ENCODE measurements at places on chromosomes 7 and 10.

GRCh38 chr7:116780966-116781365 is 81.4 kb upstream of the CAPZA2 start:
- DNase-seq = no peak

DNA sequence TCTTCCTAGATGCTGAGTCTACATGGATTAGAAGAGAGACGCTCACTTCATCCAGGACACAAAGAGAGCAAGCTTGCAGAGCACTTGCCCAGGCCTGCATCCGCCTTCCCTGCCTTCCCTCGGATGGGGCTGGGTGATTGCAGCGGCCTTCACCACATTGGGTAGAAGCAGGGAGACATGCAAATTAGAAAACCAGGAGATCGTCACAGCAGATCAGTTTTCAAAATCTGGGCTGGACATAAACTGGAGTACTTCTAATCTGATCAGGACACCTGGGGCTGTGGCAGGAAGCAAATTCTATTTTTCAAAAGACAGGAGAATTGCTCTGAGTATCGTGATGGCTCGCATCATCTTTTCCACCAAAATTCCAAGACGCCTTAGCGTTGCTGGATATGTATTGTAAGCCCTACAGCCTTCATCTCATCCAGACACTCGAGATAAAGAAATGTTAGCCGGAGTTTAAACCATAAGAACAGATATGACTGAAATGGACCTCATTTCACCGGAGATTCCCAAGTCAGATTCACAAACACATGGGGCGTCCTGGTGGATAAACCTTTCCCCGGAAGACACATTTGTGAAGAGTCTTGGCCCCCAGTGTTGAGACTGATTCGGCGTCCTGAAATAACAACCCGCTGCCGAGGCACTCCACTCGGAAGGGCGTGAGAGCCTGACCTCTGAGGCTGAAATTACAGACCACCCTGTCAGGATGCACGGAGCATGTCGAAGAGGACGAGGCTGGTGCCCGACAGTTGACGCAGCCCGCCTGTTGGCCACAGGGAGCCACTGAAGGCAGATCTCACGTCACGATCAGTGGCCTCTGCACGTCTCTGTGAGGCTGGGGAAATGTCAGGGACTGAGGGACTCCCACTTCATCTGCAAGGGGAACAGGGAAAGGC is 91.2 kb upstream of the PARD3 start:
- DNase-seq = no peak

GRCh38 chr10:86067436-86068050 is 299.1 kb downstream of the GRID1 start:
- no peak for DNase-seq

GRCh38 chr10:50280049-50280841 is 28.9 kb upstream of the ASAH2 start:
- DNase-seq = no peak

- no peak for DNase-seq
Measured at GRCh38 chr7:23299770-23300300, 696 bp downstream of the MALSU1 start.

GRCh38 chr10:93751832-93752231 is 5.9 kb upstream of the LGI1 start:
- no peak for DNase-seq

DNA sequence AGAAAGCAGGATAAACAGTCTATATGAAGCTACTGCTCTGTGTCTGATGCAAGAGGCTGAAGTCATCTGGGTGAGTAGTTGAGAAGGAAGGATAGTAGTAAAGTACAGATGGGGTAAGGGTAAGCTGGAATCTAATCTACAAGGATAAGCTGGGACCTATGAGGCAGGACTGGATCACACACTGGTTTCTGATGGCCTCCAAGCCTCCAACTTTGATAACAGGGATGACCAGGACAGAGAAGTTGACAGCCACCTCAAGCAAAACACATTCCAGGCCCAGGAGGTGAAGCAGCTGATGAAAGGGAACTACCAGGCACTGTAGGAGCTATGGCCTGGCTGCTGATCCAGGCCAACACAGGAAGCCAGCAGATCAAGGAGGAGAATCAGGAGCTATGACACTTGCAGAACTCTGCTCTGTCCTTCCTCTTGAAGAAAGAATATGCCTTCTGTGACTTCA is 278.1 kb upstream of the TMEM229A start:
- DNase-seq = no peak

GRCh38 chr10:120372917-120373316 is 84.1 kb upstream of the PLPP4 start:
- DNase-seq = no peak

- DNase-seq = no peak
Measured at GRCh38 chr10:124612611-124613498, 131.3 kb downstream of the FAM53B start.

- peak; percentile 63 for DNase-seq
Measured at GRCh38 chr10:13949844-13950542, 363.2 kb downstream of the PRPF18 start.

DNA sequence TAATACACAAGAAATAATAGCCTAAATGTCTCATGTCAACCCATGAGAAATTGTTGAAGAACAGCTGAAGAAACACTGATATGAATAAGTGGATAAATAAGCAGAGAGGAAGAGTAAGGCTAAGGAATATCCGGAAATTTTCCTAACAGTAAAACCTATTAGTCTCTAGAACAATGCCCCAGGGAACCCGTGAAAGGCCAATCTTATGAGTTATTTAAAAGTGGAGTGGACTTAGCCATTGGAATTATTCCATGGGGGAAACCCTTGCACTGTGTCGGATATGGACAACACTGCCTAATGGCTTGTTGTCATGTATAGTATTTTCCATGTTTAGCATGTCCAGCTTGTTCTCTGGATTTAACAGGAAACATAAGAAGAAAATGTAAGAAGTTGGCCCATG is 217.2 kb upstream of the PLXNA4 start:
- no peak for DNase-seq

- no peak for DNase-seq
Measured at GRCh38 chr7:148973256-148973655, 55.0 kb downstream of the PDIA4 start.

DNA sequence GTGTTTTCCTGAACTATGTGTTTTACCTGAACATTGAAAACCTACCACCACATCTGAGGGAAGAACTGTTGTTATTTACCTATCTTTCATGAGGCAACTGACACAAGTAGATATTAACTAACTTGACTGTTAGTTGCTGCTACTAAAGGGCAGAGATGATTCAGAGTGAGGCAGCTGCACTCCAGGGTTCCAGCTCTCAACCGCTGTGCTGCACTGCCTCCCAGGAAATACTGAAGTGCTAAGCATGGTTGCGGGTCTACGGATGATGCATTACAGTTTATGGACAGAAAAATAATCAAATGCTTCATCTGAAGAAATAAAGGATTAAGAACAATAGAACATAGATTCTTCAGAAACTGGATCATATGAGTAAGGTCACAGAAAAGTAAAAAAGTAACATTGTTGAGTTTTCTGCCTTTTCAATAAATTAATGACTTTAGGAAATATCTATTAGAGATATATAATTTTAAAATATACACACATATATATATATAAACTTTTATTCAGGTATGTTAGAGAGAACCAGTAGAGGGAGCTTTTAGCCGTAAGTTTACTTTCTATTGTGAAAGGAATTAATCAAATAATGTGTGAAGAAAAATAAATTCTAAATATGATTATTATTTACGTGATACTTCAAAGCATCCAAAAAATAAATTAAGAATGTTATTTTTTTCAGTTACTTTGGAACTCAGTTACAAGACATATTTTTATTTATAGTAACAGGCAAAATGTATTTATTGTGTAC is 620.0 kb downstream of the CNTNAP2 start:
- DNase-seq = no peak

DNA sequence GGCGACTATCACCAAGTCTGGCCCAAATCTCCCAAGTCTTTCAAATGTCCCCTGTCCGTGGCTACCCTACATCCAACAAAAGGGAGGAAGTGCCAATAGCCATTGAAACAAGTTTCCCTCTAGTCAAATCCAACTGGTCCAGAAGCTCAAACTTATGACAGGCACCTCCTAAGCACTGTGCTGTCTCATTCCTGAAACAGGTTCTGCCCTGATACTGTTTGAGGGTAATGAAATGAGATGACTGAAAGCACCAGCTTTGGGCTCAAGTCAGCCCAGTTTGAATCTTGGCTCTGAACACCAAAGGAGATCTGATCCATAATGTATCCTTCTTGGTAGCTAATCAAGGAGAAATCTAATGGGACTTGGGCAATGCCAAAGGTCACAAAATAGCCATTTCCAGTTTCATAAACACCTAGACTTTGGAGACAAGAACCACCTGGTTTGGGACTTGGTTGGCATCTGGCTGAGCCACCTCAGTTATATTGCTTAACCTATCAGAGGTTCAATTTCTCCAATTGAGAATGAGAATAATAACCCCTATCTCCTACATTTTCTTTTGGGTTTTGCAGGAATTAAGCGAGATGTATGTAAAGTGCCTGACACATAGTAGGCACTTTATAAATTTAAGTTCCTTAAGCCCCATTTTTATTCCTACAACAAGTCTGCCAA is 34.7 kb upstream of the ARID5B start:
- no peak for DNase-seq

DNA sequence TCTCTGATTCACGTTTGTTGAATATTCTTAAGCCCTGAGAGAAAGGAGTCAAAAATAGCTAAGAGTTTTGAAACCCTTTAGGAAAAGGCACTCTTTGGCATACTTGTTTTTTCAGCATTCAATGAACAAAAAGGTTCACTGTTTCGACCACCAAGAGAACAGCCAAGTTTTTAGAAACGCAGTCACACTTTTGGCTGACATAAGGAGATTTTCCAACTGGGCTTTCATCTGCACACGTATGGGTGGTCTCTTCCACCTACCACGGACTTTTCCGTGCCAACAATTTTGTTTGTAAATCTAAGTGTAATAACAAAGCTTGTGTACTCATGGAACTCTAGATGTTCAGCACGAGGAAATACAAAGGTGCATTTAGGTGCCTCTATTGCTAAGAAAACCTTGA is 270.3 kb downstream of the WDR11 start:
- no peak for DNase-seq

DNA sequence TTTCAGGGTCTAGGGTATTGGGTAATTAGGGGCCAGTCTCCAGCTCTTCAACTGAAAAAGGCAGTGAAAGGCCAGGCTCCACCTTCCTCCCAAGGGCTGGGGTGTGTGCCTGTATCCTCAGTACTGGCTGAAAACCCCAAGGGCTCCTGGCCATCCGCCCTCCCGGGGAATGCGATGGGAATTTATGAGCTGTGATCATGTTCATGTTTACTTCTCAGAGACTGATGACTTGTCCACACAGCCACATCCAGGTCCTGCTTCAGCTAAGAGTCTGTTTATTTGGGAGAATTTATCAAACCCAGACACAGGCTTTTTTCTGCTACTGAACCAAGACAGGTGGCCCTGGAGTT is 91.7 kb downstream of the CCDC3 start:
- no peak for DNase-seq

DNA sequence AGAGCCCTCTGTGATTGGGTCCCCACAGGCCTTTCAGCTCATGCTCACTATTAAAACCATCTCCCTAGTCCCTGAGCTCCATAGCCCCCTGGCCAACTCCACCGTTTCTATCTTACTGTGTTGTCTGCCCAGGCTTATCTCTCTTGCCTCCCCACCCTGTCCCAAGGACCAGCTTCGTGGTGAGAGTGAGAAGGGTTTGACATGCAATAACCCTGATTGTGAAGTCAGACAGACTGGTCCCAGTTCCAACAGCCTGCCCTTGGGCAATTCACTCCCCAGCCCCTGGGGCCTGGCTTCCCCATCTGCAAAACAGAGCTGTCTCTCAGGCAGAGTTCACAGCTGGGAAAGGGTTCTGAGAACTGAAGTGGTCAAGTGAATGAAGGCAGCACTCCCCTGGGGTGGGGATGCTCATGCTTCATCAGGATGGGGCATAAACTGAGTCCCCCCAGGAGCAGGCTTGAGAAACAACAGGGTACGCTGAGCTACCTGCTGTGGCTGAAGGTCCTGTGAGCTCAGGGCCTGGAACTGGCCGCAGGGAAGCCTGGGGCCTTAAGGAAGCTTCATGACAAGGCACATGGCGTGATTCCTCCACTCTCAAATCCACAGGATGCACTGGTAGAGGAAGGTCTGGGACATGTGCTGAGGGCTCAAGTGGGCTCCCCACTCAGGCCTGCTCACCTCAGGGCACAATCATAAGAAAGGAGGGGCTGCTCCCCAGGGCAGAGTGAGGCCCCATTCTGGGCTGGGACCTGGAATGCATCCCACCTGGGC is 1.8 kb upstream of the PPIF start:
- no peak for DNase-seq

GRCh38 chr7:55526770-55527169 is 45.5 kb downstream of the VOPP1 start:
- no peak for DNase-seq

DNA sequence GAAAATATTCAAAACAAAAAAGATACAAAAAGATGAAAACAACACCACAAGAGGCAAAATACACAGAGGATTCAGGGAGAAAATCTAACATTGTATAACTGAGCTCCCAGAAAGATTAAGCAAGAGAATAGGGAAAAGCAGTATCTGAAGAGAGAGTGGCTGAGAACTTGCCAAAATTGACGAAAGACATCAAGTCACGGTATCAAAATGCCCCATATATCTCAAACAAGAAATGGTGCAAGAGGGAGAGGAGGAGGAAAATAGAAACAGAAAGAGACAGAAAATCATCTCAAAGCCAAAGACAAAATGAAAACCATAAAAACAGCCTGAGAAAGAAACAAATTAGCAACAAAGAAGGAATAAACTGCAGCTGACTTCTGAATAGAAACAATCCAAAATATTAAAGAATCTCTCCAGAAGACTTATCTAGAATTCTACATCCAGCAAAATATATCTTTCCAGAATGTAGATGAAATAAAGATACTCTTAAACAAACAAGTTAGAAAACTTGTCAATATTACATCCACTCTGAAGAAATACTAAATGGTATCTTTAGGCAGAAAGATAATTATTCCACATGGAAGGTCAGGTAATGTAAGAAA is 5.5 kb downstream of the USP6NL start:
- no peak for DNase-seq

DNA sequence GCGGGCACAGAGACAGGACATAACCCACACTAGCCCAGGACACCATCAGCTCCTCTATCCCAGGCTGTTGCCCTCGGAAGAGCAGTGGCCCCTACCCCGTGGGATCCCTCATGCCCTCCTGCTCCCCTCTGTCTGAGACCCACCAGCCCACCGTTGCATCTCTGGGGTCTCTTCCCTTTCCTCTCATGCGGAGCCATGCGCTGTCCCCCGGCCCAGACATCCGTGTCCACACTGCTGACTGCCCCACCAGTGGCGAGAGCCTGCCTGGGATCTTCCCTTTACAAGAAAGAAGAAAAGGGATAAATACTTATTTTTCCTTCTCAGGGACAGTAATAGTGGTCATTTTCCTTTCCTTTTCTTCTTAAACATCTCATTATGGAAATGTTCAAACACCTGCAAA is 115.4 kb downstream of the WDR37 start:
- no peak for DNase-seq

- no peak for DNase-seq
Measured at GRCh38 chr10:71549766-71550533, 153.2 kb downstream of the CDH23 start.
